ENCODE measurements at places on chromosomes 1 and 21. TPM values are rescaled to one million over a fixed set of nuclear protein-coding genes. Genes with fewer than 3 reads are reported as not detected.

GRCh38 chr1:231420299-231420958 is 1.7 kb downstream of the EGLN1 start:
- H3K4me1 ChIP-seq, result peaks cover 29% of the 10 kb centered on the region
- peak overlapping the region; percentile 92 for H3K4me3 ChIP-seq
- H3K27me3 ChIP-seq, result no peaks in the 10 kb centered on the region
- peak overlapping the region; percentile 98 for H3K27ac ChIP-seq

OVAAL gene
- total RNA-seq, result not detected

PDPN gene
- total RNA-seq, result 41.2 TPM

GRCh38 chr1:53896635-53897229 is 2.7 kb downstream of the DIO1 start:
- peaks cover 13% of the 10 kb centered on the region for H3K4me1 ChIP-seq
- DNase-seq, result no peak
- no peak overlapping the region for H3K4me3 ChIP-seq
- H3K27ac ChIP-seq, result no peak overlapping the region

LPAR3 gene
- total RNA-seq, result not detected

DNA sequence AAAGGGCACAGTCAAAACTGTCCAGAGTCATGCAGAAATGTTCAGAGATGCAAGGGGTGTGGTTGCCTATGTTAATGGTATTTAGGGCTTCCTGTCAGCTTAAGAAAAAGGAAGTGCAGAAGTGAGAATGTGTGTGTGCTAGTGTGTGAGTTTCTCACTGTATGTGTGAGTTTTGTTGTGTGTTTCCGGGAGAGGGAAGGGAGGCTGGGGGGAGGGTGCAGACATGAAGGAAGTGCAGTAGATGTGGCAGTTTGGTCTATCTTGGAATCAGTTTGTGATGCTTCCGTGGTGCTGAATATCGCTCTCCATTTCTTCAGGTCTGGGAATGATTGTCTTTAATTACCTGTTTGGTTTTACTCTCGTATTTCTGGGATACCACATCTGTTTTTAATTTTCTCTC is 16.5 kb upstream of the ATP6V1G3 start:
- no peaks in the 10 kb centered on the region for H3K27me3 ChIP-seq
- H3K36me3 ChIP-seq, result no peaks in the 10 kb centered on the region
- H3K4me1 ChIP-seq, result no peaks in the 10 kb centered on the region
- H3K27ac ChIP-seq, result no peak overlapping the region
- peak; percentile 68 for DNase-seq

S100A7 gene
- total RNA-seq, result not detected

DNA sequence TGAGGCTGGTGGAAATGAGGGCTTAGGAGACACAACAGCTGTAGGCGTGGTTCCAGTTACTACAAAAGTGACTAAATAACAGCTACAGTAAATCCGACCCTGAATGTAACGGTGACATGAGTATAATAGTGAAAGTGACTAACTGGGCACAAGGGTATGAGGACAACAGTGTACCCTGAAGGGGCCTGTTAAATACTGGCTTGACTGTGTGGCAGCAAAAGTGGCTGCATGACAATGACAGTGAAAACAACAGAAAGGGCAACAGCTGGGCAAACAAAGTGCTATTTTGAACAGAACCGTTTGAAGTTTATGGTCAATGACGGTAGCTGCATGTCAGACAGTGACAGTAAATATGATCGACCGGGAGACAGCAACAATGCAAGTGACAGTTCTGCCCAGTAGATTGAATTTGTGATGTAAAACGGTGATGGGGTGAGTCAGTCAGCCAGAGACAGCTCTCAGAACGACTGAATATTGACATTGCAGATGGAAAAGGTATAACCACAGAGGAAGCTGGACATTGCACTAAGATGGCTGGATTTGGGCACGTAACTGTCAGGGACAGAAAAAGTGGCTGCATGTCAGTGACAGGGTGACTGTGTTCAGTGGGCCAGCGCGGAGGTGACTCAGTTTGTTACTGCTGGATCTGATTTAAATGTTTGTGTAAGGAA is 1.2 kb upstream of the ZBTB40 start:
- no peaks in the 10 kb centered on the region for H3K36me3 ChIP-seq
- peaks cover 17% of the 10 kb centered on the region for H3K4me1 ChIP-seq
- no peak overlapping the region for H3K4me3 ChIP-seq
- H3K27me3 ChIP-seq, result no peaks in the 10 kb centered on the region

RIPK4 gene
- total RNA-seq, result 12.4 TPM

SLAMF7 gene
- total RNA-seq, result 5.6 TPM

GRCh38 chr21:41065539-41065938 is 102.4 kb upstream of the BACE2 start:
- no peaks in the 10 kb centered on the region for H3K27me3 ChIP-seq
- H3K27ac ChIP-seq, result no peak overlapping the region
- no peak overlapping the region for H3K4me3 ChIP-seq
- peaks cover 5% of the 10 kb centered on the region for H3K4me1 ChIP-seq
- no peak for DNase-seq

CA6 gene
- total RNA-seq, result not detected

RHCE gene
- 0.34 TPM for total RNA-seq

DNA sequence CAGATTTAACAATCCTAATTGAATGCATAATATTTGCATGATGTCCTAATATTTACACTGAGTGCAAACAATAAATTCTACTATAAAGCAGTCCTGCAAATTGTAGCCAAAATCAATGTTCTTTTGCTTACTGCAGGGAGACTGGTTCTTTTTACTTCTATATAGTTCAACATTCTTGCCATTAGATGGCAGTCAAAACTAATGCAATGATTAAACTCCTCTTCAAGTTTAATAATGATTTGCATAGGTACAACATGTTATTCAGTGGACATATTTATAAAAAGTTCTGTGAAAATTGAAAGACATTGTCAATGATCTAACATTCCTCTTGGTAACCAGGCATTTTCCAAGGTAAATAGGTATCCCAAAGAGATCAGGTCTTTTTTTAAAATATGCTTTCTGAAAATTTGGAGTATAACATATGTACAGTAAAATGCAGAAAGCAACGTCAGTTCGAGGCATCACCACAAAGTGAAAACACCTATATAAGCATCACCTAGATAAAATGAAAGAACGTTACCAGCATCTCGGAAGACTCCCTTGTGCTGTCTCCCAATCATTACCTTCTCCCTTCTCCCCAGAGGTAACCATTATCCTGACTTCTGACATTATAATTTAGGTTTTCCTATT is 9.8 kb upstream of the FNBP1L start:
- DNase-seq, result no peak
- H3K4me1 ChIP-seq, result peaks cover 13% of the 10 kb centered on the region
- no peak overlapping the region for H3K4me3 ChIP-seq
- no peaks in the 10 kb centered on the region for H3K27me3 ChIP-seq
- H3K36me3 ChIP-seq, result no peaks in the 10 kb centered on the region

DNA sequence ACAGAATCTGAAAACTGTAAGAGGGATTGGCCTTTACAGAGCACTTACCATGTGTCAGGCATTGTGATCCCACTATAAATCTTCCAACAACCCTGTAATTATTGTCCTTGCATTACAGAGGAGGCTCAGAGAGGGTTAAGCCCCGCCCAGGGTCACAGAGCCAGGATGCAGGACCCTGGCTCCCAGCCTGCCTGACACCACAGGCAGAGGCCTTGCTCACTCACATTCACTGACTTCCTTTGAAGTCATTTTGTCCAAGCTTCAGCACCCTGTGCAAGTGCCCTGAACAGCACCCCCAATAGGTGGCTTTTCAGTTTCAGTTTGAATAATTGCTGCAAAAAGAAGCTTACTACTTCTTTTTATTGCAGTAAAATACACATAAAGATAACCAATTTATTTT is 256.8 kb upstream of the NFIA start:
- no peaks in the 10 kb centered on the region for H3K36me3 ChIP-seq
- H3K4me1 ChIP-seq, result no peaks in the 10 kb centered on the region
- H3K27me3 ChIP-seq, result no peaks in the 10 kb centered on the region
- H3K4me3 ChIP-seq, result no peak overlapping the region

GRCh38 chr1:88608139-88608943 is 75.7 kb upstream of the PKN2 start:
- no peak for DNase-seq
- no peaks in the 10 kb centered on the region for H3K36me3 ChIP-seq
- no peak overlapping the region for H3K27ac ChIP-seq
- H3K4me1 ChIP-seq, result no peaks in the 10 kb centered on the region
- no peak overlapping the region for H3K4me3 ChIP-seq

DNA sequence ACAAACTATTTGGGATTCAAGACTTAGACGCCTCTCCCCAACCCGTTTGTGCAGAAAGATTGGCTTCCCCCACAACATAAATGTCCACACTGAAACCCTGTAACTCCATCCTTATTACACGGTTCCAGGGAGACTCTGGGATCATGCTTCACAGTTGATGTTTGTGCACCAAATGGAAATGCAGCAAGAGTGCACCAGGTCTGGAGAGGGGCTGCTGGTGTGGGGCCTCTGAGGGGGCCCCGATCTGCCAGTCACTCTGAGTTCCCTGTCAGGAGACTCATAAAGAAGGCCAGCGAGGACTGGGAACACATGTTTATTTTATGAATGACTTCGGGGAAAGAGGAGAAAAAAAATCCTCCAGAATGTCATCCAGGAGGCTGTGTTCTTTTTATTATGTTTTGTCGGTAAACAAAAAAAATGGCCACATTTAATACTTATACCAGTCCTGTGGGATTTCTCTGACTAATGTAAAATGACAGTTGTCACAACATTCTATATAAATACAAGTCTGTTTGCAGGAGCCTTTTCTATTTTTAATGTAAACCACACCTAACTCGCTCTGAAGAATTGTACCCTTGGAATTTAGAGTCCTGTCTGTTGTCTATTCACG is 439.1 kb upstream of the VAMP3 start:
- H3K27me3 ChIP-seq, result no peaks in the 10 kb centered on the region
- H3K27ac ChIP-seq, result no peak overlapping the region
- H3K4me1 ChIP-seq, result peaks cover 3% of the 10 kb centered on the region
- H3K36me3 ChIP-seq, result no peaks in the 10 kb centered on the region
- no peak for DNase-seq

ORC1 gene
- total RNA-seq, result 0.91 TPM

GRCh38 chr1:76136894-76137293 is 62.3 kb downstream of the ST6GALNAC3 start:
- H3K27ac ChIP-seq, result peak overlapping the region; percentile 79
- H3K4me1 ChIP-seq, result peaks cover 17% of the 10 kb centered on the region
- no peaks in the 10 kb centered on the region for H3K27me3 ChIP-seq
- DNase-seq, result no peak
- H3K4me3 ChIP-seq, result no peak overlapping the region
- no peaks in the 10 kb centered on the region for H3K36me3 ChIP-seq

- no peak overlapping the region for H3K27ac ChIP-seq
- H3K4me3 ChIP-seq, result no peak overlapping the region
- no peaks in the 10 kb centered on the region for H3K27me3 ChIP-seq
Observed at GRCh38 chr1:180851995-180852887, 60.5 kb upstream of the KIAA1614 start.

DNA sequence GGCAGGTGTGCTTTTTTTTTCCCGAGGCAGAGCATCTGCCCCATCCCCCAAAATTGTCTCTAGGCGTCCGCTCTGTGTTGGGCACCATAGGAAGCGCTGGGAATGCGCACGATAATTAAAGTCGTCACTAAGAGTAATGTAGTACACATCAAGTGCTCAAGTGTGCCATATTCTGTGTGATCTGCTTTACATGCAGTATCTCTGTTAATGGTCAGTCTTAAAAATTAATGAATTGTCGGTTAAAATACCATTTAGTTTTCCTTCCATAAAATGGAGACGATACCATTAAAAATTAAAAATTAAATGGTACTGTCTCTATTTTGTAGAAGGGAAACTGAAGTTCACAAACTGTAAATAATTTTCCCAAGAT is 544 bp upstream of the CCT8 start:
- peak overlapping the region; percentile 91 for H3K27ac ChIP-seq
- peaks cover 44% of the 10 kb centered on the region for H3K4me1 ChIP-seq
- no peaks in the 10 kb centered on the region for H3K36me3 ChIP-seq
- peak overlapping the region; percentile 89 for H3K4me3 ChIP-seq

OSCP1 gene
- 12.4 TPM for total RNA-seq

A3GALT2 gene
- total RNA-seq, result 0.91 TPM

DNA sequence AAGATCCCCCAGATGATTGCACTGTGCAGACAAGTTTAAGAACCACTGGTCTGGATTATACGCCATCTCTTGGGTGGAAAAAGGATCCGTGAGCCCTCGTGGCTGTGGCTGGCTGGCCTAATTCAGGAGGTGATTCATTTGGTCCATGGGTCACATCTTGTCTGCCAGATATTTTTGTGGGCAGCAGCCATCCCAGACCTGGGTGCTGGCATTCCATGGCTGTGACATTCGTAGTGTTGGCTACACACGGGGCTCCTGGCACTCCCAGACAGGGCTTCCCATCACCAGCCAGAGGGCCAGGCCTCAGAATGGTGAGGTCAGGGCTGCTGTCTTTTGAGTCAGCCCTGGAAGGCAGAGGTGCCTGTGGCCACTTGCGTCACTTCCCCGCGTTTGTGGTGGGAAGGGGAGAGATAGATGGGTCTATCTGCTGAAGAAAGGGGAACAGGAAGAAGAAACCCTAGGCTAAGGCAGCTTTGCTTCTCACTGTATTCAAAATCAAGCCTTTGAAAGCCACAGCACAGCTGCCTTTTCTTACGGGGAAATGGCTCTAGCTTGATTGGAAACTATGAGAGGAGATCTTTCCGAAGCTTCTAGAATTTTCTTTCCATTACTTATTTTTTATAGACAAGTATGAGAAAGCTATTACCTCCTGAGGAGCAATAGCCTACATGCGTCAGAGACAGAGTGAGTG is 32.4 kb downstream of the EIF2D start:
- no peak overlapping the region for H3K4me3 ChIP-seq
- no peaks in the 10 kb centered on the region for H3K27me3 ChIP-seq

DNA sequence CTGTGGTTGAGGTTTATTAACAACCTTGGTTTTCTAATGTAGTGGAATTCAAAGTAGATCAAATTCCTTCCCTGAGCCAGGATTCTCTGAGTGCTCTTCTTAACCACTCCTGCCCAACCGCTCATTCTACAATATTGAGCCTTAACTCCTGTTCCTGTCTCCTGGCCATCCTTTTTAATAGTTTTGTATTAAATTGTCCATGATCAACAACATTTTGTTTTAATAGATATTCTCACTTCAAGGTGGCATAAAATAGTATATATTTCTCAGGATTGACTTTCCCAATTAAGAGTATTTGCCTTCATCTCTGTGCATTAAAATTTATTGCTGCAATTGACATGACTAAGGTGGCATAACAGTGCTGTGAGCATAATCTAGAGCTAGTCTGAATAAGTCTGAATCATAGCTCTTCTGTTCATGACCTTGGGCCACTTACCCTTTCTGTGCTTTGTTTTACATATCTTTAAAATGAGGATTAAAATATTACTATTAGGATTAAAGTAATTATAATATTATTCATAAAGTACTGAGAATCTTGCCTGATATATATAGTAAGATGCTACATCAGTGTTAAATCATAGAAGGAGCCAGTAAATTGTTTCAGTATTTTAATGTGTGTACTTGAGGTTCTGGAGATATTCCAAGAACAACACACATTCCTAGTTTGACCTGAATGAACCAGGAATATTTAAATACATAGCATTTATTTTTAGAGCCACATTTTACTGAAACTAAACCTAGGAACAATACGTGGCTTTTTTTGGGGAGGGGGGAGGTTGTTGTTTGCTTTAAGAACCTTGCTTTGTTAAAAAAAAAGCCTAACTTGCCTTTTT is 76.4 kb downstream of the ADGRL2 start:
- H3K4me1 ChIP-seq, result peaks cover 19% of the 10 kb centered on the region
- H3K27ac ChIP-seq, result no peak overlapping the region
- H3K27me3 ChIP-seq, result no peaks in the 10 kb centered on the region
- no peak for DNase-seq
- no peaks in the 10 kb centered on the region for H3K36me3 ChIP-seq

GRCh38 chr21:45225741-45226327 is 61.9 kb downstream of the POFUT2 start:
- DNase-seq, result no peak
- no peak overlapping the region for H3K4me3 ChIP-seq
- H3K27ac ChIP-seq, result no peak overlapping the region
- no peaks in the 10 kb centered on the region for H3K4me1 ChIP-seq
- H3K36me3 ChIP-seq, result peaks cover 2% of the 10 kb centered on the region

GNG12 gene
- total RNA-seq, result 42.8 TPM

Measured in upper lobe of left lung (tissue), 6 donors.